ENCODE measurements at places on chromosomes 1 and 21.

- DNase-seq: no peak
Observed at GRCh38 chr1:57118948-57119603, 153.3 kb upstream of the C8B start.

- DNase-seq: no peak
Observed at GRCh38 chr1:178294654-178295053, 200.8 kb downstream of the RASAL2 start.

- DNase-seq: no peak
Observed at GRCh38 chr1:93567255-93567918, 114.2 kb downstream of the BCAR3 start.

- DNase-seq: peak; percentile 83
Observed at GRCh38 chr1:53946252-53947171, at the start of gene LRRC42. TSS of gene LRRC42 (plus strand) at chr1:53946350. CDS start at chr1:53952000, 5,650 bp downstream.

DNA sequence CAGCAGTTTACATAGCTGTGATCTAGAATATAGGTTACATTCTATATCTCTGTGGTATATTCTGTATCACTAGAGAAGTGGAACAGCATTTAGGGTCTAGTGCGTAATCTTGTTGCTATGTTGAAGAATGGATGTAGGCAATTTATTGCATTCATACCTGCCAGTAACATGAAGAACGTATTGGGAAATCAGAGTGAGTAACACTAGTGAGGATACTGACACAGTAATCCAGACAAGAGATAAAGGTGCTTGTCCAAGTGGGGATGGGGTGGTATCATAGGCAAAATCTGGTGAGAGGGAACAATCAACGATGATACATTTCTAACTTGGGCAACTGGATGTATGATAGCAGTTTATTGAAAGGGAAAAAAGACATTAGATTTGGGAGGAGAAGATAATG, 9.8 kb downstream of the PPP2R5A start:
- no peak for DNase-seq

DNA sequence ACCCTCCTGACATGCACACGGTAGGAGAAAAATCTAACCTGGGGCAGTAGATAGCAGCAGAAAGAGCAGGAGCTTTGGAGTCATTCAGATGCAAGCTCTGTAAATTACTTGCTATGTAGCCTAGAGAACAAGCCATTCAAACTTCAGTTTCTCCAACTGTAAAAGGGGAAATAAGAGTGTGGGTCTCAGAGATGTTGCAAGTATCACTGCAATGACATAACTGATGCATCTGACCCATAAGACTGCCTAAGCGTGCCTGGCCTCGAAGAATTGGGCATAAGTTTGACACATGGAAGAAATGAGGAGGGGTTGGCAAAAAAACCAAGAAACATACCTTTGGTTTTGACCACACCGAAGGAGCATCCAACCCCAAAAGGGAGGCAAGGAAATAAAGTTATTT, 5.2 kb downstream of the AK2 start:
- DNase-seq: no peak

DNA sequence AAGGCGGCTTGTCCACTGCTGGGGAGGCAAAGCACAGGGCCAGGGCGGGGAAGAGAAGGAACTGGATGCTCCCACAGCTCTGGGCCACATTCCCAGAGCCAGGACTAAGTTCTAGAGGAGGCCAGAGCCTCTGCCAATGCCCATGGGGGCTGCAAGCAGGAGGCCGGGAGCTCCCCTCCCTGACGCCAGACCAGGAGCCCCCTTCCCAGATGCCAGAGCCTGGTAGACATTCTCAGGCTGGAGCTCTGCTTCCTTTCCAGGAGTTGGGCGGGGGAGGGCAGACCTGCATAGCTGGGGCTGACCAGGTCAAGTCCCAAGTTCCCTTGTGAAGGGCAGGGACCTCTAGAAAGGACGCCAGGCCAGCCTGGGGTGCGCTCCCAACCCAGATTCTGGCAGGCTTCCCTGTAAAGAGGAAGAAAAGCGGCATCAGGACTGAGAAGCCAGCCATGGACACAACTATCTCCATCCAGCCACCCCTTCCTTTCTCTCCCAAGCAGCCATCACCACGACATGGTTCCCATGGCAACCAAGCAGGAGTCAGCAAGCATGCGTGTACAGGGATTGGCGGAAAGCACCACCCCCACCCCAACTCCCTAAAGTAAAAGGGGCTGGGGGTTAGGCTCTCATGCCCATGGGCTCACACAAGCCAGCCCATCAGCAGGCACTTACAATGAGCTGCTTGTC, 13.4 kb downstream of the KIF21B start:
- no peak for DNase-seq

DNA sequence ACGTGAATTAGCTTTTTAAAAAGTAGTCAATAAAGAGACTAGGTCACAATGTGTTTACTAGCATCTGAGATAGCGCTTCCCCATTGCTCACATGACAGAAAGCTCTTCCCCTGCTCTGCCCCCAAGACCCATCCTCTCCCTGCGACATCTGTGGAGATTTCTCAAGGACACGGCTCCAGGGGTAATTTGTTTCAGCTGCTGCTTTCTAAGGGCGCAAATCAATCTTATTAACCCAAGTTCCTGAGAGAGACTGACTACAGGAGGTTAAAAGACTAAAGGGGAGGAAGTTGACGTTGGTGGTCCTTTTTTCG, at the start of gene MYOCOS:
TSS of gene MYOCOS (plus strand) at position 92 of the 311 bp plus-strand sequence. CDS start 1,641 bp downstream, outside the sequence.
- DNase-seq: no peak

GRCh38 chr1:95076034-95076433, 3.3 kb upstream of the ALG14 start:
- DNase-seq: no peak

GRCh38 chr1:83620016-83620415, 378.9 kb downstream of the TTLL7 start:
- no peak for DNase-seq

- no peak for DNase-seq
Observed at GRCh38 chr1:54272772-54273091, 72.8 kb downstream of the MRPL37 start.

- DNase-seq: no peak
Observed at GRCh38 chr21:35995522-35996088, 64.7 kb downstream of the SETD4 start.

- no peak for DNase-seq
Observed at GRCh38 chr21:44401386-44402160, 48.2 kb downstream of the TRPM2 start.

DNA sequence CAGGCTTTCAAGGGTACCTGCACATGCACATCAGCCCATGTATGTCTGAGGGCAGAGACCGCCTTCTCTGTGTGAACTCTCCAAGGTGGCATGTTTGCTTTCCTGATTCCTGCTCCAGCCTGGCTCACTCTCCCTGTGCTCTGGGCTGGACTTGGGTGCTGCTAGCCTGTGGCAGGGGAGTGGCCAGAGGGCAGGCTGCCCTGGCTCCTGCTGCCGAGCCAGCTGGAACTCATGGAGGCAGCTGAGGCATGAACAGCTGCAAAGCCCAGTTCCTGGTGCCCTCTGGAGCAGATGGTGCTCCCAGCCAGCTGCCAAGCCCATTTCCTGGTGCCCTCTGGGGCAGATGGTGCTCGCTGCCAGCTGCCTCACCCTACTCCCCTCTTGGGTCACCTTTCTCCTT, 7.6 kb downstream of the UBL4B start:
- DNase-seq: no peak

- DNase-seq: no peak
Observed at GRCh38 chr1:66552287-66552686, 18.3 kb downstream of the SGIP1 start.

DNA sequence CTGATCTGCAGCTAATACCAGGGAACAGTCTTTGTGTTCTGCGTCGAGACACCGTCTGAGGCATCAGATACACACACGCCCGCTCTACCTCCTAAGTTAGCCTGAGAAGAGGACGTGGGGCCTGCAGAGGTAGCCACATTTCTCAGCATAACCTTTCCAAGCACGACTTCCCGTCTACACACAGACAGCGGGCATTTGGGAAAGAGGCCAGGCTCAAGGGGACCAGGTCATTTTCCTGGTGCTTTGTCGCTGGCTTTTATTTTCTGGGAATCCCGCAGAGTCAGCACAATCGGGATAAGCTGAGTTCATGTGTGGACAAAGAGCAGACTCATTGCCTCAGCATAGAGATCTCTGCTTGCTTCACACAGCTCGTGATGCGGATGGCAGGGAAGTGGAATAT, 72.5 kb upstream of the SMYD2 start:
- no peak for DNase-seq

GRCh38 chr1:84688463-84689061, 1.7 kb downstream of the SSX2IP start:
- DNase-seq: no peak

GRCh38 chr1:34906222-34906621, 23.2 kb downstream of the DLGAP3 start:
- DNase-seq: no peak

DNA sequence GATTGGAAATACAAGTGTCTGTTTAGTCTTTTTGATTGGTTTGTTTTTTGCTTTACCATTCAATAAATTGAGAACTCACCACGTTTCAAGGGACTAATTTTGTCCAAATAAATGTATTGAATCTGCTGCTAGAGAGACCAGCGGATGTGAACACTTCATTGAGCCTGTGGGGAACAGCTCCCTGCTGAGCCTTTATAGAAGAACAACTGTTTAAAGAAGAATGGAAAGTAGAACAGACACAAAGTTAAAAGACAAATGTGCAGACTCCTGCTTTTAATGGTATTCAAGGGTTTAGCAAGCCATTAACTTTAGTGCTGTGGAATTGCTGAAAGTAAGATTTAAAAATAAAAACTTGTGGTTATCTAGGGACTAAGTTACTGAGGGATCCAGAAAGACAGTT, 817.7 kb upstream of the B3GALT2 start:
- no peak for DNase-seq

DNA sequence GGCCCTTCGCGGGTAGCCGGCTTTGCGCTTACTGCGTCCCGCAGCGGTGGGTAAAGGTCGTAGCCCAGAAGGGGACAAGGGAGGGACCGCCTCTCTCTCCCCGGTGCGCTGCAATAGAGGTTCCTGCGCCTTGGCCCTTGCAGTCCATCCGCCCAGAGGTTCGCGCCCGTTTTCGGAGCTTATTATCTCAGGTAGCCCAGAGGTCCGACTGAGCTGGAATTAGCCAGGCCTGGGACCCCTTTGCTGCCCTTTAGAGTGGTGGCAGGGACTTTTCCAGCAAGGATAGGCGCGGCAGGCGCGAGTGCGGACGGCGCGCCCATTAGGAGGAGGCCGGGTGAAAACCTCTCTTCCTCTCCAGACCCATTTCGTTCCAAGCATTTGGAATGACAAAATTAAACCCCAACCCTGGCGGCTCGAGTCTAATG, 5.0 kb downstream of the LHX4 start:
- DNase-seq: no peak

- no peak for DNase-seq
Observed at GRCh38 chr21:42151948-42152220, 67.1 kb upstream of the ABCG1 start.

DNA sequence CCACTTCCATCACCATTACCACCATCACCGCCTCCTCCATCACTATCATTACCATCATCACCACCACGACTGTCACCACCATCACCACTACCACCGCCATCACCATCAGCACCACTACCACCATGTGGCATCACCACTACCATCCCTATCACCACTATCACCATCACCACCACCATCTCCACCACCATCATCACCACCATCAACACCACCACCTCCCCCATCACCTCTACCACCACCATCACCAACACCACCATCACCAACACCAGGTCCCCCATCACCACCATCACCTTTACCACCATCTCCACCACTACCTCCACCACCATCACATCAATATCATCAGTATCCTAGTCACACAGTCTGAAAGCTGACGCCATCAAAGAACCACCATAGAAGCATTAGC, 39.9 kb upstream of the RIPK4 start:
- DNase-seq: no peak

- DNase-seq: peak; percentile 34
Observed at GRCh38 chr1:84996846-84997666, at the start of gene MCOLN2. TSS of gene MCOLN2 (minus strand) at chr1:84997113. CDS start at chr1:84996872, 241 bp downstream.

- DNase-seq: no peak
Observed at GRCh38 chr1:96872757-96873156, 151.2 kb downstream of the PTBP2 start.

DNA sequence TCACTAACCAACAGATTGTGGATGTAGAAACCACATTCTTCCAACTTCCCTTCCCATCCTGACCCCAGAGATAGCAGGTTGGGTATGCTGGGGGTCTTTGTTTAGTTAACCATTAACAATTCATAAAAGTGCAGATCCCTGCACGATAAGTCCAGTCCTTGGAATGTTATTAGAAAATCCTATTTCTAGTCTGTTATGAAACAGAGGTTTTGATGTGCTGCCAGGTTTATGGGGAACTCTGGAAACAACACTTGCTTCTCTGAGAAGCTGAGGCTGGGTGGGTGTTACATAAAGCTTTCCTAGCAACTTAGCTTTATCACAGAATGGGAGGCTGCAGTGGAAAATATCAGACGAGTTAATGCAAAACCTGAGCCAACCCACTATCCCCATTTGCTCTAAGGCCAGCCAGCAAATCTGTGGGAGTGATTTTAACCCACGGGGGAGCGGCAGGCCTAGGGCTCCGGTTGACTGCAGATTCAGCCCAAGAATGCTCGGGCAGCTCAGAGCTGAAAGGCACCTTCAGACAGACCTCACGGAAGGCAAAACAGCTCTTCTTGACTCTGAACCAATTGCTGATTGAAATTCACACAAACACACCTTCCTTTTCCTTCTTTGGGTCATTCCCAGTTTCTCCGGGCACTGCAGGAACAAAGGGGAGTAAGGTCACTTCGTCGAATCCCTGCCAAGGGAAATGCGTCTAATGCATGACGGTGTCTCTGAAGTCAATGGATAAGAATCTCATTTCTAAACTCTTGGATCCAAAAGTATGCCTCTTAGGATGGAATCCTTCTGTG, 111.7 kb upstream of the IRF2BP2 start:
- no peak for DNase-seq

DNA sequence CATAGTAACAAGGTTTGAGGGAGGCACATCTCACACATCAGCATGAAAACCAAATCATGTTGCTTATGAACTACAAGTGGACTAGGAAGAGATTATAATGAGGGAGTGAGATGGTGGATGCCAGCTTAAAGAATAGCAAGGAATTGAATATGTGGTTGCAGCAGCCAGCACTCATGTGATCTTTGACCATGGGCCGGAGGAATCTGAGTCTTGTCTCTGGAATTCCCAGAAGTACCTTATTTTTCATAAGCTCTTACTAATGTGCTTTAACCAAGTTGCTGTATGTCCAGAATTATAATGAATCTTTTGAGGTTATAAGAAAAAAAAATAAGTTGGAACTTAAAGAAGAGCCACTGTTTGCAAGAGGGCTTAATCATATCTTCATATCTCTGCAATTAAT, 97.0 kb downstream of the DISP1 start:
- DNase-seq: no peak

GRCh38 chr1:185634704-185635103, 99.5 kb upstream of the HMCN1 start:
- DNase-seq: no peak

Data from stimulated activated CD4-positive, alpha-beta T cell treated with anti-CD3 and anti-CD28 coated beads, Interleukin-15, amount 100 ng/mL, for 1 hour (primary cell).